CD4-positive, alpha-beta T cell treated with Interleukin-10 for 1 hour (primary cell): ENCODE measurements at places on chromosomes 5 and 9.

DNA sequence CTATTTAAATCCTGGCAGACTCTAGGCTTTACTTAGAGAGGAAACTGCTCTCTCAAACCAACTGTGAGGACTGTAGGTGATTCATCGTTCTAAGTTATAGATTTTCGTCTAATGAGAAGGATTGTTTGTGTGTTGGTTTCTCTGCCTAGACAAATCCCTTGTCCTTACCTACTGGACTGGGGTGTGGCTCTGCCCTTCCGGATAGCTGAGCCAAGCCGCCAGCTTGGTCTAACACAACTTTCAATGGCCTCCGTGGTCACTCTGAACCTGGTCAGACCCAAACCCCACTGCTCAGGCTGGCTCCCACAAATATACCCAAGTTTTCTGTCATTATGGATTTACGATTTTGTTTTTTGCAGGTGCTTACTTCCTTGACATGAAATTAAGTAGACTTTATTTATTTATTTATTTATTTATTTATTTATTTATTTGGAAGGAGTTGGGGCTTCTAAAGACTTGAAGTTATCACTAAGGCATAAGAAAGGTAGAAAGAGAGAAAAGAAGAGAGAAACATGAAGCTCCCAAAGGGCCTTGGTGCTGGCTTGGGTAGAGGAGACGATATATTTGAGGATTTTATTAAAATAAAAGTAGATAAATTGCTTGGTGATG is 19.0 kb downstream of the CARTPT start:
- DNase-seq = no peak

DNA sequence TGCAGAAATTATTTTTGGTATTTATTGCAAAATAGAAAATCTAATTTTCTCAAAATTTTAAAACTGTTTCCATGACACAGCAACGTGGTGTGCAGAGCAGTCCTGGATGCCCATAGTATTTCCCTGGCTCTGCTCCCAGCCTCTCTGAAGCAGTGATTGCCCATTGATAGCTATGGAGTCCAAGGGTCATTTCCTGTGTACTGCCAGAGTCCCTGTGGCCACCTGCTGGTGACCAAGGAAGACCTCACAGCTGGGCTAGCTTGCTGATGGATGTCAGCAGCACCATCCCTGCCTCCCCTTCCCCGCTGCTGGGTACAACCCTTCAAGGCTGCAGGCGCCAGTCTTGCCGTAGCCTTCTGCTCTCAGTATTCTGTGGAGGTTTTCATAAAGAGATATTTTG is 184.1 kb downstream of the DIRAS2 start:
- no peak for DNase-seq

GRCh38 chr5:127418974-127419682 is 98.3 kb upstream of the PRRC1 start:
- DNase-seq = no peak

DNA sequence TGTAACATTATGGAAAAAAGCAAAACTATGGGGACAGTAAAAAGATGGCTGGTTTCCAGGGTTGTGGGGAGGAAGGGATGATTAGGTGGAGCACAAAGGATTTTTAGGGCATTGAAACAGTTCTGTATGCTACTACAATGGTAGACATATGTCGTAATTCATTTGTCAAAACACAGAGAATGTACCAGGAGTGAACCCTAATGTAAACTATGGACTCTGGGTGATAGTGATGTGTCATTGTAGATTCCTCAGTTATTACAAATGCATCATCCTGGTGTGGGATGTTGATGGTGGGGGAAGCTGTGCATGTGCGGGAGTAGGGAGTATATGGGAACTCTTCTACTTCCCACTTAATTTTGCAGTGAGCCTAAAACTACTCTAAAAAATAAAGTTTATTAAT is 135.0 kb upstream of the GABRP start:
- no peak for DNase-seq

DNA sequence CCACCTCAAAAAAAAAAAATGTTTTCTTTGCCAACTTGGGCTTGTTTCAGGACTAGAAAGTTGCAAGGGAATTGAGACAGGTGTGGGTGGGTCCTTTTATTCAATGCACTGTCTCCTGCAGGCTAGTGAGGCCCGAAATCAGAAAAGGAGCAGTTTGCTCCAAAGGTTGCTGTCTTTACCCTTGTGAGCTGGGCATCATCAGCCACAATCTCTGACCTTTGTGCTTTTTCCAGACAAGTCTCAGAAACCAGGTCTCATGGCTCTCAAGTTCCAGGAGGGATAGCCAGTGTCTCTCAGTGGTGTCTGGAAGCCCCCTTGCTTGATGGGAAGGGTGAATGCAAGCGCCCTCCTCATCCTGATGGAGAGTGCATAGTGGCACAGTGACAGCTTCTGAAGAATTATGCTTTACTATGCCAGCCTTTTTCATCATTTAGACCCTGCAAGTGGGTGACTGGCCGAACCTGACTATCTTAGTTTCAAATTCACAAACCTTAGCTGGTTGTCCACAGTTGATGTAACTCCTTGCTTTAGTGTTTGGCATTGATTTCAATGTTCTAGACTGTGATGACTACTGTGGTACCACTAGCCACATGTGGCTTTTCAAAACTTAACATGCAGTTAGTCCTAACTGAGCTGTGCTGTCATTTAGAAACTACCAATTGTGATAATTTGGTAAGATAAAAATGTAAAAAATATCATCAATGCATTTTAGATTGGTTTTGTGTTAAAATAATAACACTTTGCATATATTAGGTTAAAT is 468.6 kb downstream of the GADD45G start:
- DNase-seq = no peak

DNA sequence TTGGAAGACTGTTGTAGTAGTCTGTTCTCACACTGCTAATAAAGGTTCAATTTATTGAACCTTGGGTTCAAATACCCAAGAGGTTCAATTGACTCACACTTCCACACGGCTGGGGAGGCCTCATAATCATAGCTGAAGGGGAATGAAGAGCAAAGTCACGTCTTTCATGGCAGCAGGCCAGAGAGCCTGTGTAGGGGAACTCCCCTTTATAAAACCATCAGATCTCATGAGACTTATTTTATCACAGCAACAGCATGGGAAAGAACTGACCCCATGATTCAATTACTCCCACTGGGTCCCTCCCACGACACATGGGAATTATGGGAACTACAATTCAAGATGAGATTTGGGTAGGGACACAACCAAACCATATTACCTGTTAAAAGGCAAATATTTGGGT is 268.2 kb downstream of the TMEM167A start:
- no peak for DNase-seq

GRCh38 chr9:112271466-112272098 is 61.8 kb downstream of the PTBP3 start:
- no peak for DNase-seq

GRCh38 chr5:173474881-173475287 is 141.6 kb downstream of the BOD1 start:
- DNase-seq = no peak
